ENCODE measurements at places on chromosomes 3 and 15. TPM values are rescaled to one million over a fixed set of nuclear protein-coding genes. Genes with fewer than 3 reads are reported as not detected.

- no peak for DNase-seq
Observed at GRCh38 chr15:94004697-94005096, 226.7 kb upstream of the MCTP2 start.

Gene SAMMSON
- total RNA-seq = not detected

Gene NMD3
- total RNA-seq = 118 TPM

Gene GHSR
- total RNA-seq = not detected

GRCh38 chr3:36211652-36211999, 168.7 kb upstream of the STAC start:
- peak; percentile 2 for DNase-seq

DNA sequence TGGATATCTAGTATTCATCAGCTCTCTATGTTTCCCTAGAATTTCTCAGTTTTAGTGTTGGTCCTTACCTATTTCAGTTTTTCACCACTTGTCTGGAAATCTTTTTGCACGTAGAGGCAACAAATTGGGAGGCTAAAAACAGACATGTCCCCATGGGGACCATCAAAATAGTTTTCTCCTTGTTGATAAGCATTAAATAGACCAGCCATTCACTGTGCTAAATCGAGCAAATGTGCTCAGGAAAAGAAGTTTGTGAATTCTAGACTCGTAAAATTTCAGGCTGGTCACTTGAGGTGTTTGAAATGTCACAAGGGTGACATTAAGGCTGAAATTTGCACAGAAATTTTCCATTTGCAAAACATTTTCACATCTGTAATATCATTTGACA, 102.6 kb downstream of the SPATA16 start:
- DNase-seq = no peak

DNA sequence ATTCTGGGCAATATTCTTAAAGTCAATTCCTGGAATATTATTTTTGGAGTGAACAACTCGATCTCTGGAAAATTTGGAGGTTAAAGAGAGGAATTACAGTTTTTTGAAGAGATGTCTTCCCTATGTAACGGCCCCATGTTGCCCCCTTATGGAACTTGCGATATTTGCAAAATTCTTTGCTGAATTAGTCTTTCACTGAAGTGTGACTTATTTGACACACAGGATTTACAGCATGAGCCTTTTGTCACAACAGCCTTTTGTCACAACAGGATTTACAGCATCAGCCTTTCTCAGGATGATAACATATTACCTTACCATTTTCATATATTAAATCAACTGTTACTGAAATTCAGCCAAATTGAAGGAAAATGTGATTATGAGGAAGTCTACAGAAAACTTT, 37.8 kb upstream of the SPTSSB start:
- no peak for DNase-seq

Gene PCNP
- total RNA-seq = 93.4 TPM

Measured in osteoblast (primary cell).